ENCODE measurements at places on chromosomes 11 and 22.

DNA sequence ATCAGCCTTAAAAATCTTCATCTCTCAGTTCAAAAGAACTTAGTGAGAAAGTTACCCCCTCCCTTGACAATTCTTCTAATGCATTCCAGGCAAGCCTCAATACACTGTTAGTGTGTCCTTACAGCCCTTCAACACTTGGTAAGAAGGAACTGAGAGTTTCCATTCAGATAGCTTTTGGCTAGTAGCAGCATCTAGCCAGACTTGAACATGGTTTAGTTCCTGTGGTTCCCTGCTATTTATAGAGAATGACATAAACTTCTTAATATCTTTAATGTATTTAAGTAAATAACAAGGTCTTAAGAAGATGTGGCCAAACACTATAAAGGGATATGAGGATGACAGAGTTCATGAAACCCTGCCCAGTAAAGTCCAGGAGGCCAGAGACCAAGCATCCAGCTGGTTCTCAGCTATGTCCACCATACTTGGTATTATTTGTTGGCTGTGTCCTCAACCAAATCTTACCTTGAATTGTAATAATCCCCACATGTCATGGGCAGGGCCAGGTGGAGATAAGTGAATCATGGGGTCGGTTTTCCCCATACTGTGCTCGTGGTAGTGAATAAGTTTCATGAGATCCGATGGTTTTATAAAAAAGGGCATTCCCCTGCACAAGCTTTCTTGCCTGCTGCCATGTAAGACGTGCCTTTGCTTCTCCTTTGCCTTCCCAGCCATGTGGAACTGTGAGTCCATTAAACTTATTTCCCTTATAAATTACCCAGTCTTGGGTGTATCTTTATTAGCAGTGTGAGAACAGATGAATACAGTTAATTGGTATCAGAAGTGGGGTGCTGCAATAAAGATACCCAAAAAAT, 132.4 kb downstream of the LARGE1 start:
- no peak for DNase-seq

DNA sequence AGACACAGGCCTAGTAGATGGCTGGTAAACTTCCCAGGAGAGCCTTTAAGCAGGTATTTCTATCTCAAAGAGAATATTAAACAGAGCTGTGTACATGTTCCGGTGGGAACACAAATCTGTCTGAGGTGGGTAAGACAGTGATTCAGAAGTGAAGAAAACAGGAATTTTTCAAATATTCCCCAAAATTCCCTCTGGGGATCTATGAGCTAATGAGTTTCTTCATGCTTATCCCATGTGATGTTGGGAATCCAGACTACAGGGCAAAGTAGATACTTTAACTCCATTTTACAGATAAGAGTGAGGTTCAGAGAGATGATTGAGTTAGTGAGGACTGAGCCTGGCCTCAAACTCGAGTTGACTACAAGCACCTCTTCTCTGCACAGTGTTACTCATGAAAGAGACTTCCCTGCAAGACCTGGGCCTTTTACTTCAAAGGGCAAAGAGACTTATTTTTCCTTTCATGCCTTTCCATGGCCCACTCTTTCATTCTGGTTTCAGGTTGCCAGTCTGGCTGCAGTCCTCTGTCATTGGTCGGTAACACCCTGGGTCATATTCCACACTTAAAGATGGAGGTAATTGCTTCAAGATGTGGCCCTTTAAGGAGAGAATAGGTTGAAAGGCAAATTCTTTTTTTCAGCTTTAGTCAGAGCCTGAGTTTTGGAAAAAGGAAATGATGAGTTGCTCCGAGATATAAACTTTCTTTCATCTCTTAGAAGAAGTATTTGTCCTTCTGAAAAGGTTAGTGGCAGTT, 70.1 kb downstream of the CYB5R2 start:
- DNase-seq: no peak

GRCh38 chr22:49479566-49479965, 348.1 kb downstream of the BRD1 start:
- DNase-seq: no peak

DNA sequence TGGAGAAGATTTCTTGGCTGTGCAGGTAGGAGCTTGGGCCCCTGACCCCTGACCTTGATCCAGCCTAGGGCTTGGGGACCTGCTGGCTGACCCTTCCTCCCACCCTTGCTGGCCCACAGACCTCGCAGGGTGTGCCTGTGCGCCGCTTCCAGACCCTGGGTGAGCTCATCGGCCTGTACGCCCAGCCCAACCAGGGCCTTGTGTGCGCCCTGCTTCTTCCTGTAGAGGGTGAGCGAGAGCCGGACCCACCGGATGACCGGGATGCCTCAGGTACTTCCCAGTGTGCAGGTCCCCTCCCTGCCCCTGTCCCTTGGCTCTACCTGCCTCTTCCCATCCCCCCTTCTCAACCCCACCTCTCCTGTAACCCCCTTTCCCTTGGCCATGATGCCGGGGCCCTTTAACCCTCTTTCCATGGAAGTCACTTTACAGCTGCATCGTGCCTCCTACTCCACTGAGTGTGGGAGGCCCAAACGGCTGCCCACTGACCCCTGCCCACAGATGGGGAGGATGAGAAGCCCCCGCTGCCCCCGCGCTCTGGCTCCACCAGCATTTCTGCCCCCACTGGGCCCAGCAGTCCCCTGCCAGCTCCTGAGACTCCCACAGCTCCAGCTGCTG, 3.8 kb downstream of the INPPL1 start:
- no peak for DNase-seq

GRCh38 chr22:43848366-43849171, 13.7 kb downstream of the SULT4A1 start:
- DNase-seq: no peak

DNA sequence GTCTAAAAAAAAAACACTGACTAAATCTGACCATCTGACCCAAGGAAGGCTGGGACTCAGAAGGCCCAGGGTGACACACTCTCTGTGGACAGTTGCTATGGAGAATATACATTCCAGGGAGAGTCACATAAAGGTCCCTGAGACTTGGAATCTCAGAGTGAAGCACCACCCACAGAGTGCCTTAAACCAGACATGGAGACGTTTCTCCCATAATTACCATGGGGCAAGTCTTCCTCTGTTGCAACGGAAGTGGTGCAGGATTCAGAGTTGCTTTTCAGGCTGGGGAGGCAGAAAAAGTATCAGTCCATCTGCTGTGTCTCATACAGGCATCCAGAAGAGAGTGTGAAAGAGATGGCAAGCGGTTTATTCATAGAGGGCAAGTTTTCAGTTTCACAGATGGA, 58.7 kb upstream of the SLN start:
- no peak for DNase-seq

All from CD4-positive, alpha-beta T cell treated with Interleukin-17A for 4 hours (primary cell).